Activated naive CD8-positive, alpha-beta T cell treated with anti-CD3 and anti-CD28 coated beads for 36 hours (primary cell): ENCODE measurements at places on chromosomes 1 and 21. TPM values are rescaled to one million over a fixed set of nuclear protein-coding genes. Genes with fewer than 3 reads are reported as not detected.

Gene EPHA2
- not detected for total RNA-seq

Gene FTCD
- not detected for total RNA-seq

Gene C8B
- not detected for total RNA-seq

Gene KRTAP8-1
- not detected for total RNA-seq

Gene S100A2
- total RNA-seq = 0.60 TPM

Gene CZIB
- total RNA-seq = 43.4 TPM

Gene PLA2G2C
- total RNA-seq = not detected

Gene SETSIP
- not detected for total RNA-seq

Gene KCNJ9
- not detected for total RNA-seq

Gene CTNNBIP1
- 8.0 TPM for total RNA-seq

Gene AVPR1B
- not detected for total RNA-seq

Gene RIIAD1
- not detected for total RNA-seq

Gene LCE3D
- not detected for total RNA-seq

Gene TRIM67
- not detected for total RNA-seq

Gene NBPF11
- total RNA-seq = 5.0 TPM

Gene USH2A
- not detected for total RNA-seq
